ENCODE measurements at places on chromosomes 16 and 17.

DNA sequence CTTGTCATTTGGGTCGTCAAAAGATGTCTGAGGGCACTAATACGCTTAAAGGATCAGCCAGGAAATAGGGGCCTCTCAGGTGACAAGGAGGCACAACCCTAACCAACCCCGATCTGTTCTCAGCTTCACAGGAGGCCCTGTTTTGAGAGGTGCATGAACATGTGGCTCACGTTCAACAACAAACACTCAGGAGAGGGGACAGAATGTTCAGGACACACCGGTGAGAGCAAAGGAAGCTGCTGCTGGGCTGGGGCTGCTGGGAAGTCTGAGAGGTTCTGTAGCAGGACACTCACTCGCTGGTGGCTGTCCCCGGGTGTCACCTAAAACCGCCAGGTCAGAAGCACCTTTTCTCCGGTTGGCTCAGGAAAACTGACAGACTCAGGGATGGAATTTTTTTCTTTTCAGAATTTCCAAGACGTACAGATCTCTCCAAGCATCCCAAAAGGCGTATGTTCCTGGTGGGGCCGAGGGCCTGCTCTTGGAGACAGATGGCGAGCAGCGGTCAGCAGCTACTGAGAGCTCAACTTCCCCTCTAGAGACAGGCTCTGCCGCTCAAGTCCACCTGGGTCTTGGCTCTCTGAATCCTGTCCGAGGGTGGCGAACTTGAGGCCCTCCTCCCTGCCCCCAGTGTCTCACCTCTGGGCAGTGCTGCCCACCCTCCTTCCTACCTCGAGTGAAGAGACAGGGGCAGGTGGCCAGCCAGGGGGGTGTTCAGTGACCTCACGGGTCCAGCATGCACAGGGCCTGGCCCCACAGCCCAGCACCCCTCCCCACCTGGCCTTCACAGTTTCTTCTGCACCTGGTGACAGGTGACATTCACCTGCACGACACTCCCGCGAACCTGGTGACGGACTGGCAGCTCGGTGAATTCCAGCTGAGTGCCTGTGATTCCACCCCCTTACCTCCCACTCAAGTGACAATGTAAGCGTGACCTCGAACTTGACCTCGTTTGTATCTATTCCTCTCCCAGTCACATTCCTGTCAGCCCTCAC is 22.9 kb downstream of the CLUH start:
- no peak for DNase-seq

DNA sequence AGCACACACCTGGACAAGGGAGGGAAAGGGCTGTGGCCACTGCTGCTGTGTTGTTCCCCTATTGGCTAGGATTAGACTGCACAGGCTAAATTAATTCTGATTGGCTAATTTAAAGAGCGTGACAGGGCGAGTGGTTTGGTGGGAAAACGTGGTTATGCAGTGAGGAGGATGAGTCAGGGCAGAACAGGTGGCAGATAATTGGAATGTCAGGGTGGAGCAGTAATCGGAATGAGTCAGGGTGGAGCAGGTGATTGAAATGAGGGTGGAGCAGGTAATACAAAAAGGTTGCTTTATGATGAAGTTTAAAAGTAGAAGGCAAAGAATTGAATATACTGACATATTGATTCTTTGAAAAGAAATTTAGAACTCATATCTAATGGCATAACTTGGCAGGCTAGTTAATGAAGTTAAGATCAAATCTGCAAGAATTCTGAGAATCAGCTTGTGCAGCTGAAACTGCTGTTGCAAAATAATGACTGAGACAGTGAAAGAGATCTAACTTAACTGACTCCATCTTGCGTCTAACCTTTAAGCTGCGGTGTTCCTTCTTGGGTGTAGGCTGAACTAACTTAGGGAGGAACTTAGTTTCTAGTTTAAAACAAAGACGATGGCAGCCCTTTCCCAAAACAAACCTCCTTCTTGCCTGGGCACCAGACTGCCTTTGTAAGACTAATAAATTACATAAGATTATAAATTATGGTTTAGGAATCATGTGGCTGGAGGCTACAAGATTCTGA is 174.3 kb downstream of the UTP18 start:
- DNase-seq = no peak

DNA sequence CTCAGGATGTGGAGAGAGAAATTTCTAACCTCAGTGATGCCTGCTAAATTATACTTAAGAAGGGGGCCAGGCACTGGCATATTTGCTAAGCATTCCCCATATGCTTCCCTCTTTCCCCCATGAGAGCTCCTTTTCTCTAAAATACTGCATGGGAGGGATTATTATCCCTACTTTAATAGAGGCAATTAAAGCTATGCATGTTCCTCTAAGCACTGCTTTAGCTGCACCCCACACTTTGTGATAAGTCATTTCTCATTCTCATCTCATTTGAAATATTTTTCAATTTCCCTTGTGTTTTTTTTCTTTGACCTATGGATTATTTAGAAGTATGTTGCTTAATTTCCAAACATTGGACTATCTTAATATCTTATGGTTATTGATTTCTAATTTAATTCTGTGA is 72.1 kb upstream of the CIBAR2 start:
- DNase-seq = no peak

DNA sequence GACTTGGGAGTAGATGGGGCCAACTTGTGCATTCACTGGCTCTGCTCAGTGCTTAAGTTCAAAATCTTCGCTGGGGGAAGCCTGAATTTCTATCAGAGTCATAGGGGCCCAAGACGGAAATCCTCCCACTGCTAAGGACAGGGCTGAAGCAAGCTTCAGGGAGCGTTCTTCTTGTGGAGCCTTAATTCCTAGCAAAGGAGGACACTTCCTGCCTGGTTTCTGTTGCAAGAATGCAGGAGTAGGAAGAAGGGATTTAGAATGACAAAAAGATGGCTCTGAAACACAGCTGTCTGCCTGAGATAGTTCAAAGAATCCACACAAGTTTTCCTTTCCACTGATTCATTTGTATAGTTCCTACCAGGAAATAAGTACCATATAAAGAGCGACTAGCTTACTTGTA is 26.4 kb downstream of the PSME3IP1 start:
- no peak for DNase-seq

Data from stimulated activated CD4-positive, alpha-beta T cell treated with anti-CD3 and anti-CD28 coated beads, Interleukin-12 subunit alpha, Interleukin-12 subunit beta, amount 100 ng/mL, for 24 hours (primary cell).